ENCODE measurements at places on chromosomes 16 and 17.

GRCh38 chr16:27967169-27967568 lies 96.3 kb downstream of the GSG1L start:
- DNase-seq = no peak

- no peak for DNase-seq
These were observed 71.5 kb upstream of the RCVRN start for GRCh38 chr17:9976283-9977179.

DNA sequence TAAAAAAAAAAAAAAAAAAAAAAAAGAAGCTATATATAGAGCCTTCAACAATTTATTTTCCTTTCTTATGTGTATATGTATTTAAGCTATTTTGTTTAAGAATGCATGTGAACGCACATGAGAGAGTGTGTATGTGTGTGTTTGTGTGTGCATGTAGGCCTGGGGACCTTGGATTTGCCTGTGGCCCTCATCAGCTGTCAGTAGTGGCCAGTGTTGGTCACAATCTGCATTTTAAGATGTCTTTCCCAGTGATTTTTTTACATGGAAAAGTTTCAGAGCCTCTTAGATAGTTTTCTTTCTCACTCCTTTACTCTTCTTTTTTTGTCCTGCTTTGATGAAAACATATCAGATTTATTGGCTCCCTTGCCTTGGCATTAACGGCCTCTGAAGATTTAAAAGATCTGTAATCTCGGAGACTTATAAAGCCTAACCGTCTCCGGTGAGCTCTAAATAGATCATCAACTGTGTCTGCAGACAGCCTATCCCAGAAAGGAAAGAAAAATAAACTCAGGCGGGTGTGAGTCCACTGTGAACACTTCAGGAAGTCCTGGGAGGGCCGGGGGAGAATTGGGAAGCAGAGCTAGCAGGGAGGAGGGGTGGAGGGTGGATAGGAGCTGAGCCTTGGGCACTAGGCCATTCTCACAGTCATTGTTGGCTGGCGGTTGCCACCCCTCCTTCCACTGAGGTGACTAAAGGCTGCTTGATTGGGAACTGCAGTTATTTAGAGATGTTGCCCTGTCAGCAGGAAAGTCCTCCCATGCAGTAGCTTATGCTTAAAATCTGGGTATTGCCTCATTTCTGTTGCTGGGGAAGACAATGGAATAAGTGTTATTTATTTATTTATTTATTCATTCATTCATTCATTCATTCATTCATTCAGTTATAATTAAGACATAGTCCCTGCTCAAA lies 86.8 kb downstream of the WWP2 start:
- DNase-seq = no peak

DNA sequence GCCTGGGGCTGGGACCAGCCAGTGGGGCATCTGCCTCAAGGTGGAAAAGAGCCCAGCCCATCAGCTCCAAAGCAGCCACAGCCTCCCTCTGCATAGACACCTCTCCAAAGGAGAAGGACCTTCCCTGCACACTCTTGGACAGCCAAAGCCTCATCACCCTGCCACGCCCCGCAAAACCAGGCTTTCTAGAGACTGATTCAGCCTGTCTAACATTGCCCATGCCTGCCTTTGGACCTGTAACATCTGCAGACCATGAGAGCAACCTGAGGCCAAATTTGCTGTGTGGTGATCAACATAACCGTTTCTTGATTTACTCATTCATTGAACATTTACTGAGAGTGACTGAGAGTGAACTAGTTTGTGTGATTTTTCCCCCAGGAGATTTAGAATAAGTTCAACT lies 219.7 kb upstream of the HSBP1 start:
- no peak for DNase-seq

GRCh38 chr17:15121426-15121825 lies 143.7 kb downstream of the PMP22 start:
- DNase-seq = no peak

DNA sequence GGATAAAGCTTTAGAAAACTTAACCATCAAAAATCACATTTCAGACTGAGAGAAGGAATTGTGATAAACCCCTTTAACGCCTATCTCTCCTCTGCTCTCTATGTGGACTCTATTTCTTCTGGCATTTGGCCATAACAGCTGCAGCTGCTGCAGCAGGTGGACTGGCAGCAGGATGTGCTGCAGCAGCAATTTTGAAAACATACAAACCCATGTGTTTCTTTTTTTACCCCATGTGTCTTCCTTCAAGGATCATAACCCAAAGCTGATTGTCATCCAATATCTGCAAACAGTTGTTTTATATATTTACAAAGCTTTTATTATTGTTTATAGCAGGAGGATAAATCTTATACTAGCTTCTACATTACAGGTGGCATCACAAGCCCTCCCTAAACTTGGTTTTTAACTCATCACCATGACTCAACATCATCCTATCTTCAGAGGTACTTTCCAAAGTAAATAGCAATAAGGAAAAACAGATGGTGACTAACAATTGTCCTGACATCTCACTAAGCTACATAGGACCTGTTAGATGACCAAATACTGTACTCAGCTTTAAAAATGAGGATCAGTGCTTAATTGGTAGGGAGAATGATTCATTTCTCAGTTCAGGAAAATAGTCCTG lies 14.5 kb upstream of the KRTAP9-2 start:
- no peak for DNase-seq

DNA sequence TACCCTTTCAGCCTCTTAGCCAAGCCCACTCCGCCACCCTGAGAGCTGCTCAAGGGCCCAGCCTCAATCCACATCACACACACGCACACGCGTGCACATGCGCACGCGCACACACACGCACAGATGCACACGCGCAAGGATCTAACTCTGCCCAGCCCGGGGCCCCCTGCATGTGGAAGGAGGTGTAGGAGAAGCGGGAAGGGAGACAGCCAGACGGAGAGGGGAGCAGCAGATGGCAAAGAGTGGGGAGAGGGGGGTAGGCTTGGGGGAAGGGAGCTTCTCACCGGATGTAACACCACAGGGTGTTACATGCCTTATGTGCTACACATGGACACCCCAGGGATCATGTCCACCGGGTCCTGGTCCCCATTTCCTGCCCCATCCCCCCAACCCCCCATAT lies 15.3 kb downstream of the DLG4 start:
- DNase-seq = no peak

- DNase-seq = no peak
These were observed 84.4 kb upstream of the GSE1 start for GRCh38 chr16:85528528-85529387.

- no peak for DNase-seq
These were observed 122.2 kb downstream of the IRX5 start for GRCh38 chr16:55052741-55053415.

- DNase-seq = no peak
These were observed 19.5 kb downstream of the CBX4 start for GRCh38 chr17:79819534-79820276.

DNA sequence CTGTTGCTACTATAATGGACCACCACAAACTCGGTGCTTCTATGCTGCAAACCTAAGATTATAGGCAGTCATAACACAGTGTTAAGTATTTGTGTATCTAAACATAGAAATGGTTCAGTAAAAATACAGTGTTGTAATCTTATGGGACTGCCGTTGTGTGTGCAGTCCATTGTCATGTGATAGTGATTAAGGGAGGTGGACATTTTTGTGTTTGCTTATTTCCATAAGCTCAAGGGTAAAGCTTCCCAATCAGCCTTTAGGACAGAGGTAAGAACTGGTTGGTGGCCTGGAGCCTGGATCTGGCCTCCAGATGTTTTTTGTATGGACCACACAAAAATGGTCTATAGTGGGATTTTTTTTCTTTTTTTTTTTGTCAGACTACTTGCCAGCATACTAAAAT lies 29.9 kb downstream of the WWOX start:
- no peak for DNase-seq

- DNase-seq = no peak
These were observed 27.1 kb downstream of the SCPEP1 start for GRCh38 chr17:57004944-57005579.

DNA sequence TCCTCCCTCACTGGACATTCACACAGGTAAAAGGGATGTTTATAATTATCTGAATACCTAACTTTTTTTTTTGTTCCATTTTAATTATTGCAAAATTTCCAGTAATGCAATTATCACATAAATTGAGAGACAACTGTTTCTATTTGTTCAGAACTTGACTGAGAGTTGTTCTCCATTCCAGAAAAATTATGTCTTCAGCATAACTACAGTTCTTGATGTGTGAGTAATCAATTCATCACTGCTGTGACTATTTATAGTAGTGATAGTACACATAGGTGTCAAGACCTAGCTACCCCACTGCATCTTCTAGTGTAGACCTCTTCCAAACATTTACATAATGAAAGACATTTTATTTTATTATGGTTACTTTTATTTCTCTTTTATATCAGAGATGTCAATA lies 5.8 kb upstream of the TNRC6A start:
- no peak for DNase-seq

DNA sequence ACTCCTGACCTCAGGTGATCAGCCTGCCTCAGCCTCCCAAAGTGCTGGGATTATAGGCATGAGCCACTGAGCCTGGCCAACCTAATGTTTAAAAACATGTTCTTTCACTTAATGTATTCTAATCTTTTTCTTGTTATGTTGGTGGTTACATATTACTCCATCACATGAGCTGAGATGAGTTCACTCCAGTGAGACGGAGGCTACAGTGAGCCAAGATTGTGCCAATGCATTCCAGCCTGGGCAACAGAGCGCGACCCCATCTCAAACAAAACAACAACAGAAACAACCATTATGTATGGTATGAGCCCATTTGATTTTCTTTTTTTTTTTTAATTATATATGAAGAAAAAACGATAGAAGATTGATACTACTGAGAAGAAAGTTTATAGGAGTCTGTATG lies 39.6 kb downstream of the SLC39A11 start:
- no peak for DNase-seq

DNA sequence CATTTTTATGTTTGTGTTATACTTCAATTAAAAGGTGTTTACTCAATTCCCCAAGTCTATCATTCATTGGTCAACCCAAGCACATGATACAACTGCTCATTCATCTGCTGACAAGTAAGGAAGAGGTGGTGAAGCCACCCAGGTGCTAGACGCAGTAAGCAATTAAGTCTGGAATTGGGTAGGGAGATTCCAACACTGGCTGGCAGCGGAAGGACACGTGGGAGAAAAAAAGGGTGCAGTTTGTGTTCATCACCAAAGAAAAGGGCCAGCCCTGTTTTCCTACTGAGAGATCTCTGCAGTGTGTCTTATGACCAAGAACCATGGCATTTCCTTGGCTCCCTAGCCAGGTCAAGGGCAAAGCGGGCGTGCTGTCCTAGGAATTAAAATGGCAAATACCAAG lies 11.8 kb upstream of the ZNF23 start:
- DNase-seq = no peak

- DNase-seq = no peak
These were observed 214.9 kb upstream of the MON1B start for GRCh38 chr16:76976101-76976500.

DNA sequence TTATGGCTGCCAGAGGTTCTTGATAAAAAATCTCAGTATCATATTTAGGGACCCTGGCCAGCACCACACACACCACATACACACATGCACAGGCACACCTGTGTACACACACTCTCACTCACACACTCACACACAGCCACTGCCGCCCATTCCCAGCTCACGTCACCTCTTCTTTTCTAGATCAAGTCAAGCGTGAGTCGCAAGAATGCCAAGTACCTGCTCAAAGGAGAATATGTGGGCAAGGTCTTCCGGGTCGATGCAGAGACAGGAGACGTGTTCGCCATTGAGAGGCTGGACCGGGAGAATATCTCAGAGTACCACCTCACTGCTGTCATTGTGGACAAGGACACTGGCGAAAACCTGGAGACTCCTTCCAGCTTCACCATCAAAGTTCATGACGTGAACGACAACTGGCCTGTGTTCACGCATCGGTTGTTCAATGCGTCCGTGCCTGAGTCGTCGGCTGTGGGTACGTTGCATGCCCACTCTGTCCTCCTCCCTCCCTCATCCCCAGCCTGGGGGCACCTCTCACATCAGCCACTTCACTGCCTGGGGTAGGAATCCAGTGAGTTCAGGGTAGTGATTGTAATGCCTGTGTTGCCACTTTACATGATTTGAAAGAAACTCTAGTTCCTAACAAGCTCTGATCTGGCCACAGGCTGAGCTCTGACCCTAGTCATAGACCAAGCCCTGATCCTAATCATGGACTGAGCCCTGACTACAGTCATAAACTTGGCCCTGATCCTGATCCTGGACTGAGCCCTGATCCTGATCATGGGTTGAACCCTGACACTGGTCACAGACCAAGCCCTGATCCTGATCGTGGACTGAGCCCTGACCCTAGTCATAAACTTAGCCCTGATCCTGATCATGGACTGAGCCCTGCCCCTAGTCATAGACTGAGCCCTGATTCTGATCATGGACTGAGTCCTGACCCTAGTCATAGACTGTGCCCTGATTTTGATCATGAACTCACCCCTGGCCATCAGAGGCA lies 20.4 kb downstream of the CDH5 start:
- no peak for DNase-seq

GRCh38 chr17:43994272-43995149 lies 9.9 kb upstream of the NAGS start:
- DNase-seq = peak; percentile 51

DNA sequence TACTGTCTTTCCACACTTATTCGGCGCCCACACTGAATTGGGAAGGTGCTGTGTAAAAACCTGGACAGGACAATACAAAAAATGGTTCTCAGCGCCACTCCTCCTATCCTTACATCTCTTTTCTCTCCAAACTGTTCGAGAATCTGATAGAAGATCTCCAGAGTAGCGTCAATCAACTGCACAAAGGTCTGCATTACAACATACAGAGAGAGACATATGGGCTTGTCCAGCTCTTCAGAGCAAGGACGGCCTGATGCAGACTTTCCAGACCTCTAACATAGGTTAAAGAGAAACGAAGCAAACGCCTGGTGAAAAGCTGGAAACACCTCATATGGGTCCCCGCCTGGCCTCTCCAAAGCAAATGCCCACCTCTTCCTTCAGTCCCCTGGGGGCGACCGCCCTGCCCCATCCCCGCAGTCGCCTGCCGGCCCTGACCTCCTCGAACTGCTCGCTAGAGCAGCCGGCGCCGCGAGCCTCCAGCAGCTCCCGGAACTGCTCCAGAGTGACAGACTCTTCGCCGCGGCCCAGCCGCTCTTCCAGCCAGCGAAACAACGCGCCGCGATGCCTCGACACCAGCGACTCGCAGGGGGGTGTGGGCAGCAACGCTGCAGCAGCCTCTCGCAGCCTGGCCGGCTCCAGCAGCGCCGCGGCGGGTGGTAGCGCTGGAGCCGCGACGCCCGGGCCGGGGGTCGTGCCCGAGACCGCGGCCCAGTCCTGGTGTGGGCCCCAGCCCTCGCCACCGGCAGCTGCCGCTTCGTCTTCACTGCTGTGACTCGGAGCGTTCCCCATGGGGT lies 526 bp downstream of the ZZEF1 start:
- peak; percentile 8 for DNase-seq

DNA sequence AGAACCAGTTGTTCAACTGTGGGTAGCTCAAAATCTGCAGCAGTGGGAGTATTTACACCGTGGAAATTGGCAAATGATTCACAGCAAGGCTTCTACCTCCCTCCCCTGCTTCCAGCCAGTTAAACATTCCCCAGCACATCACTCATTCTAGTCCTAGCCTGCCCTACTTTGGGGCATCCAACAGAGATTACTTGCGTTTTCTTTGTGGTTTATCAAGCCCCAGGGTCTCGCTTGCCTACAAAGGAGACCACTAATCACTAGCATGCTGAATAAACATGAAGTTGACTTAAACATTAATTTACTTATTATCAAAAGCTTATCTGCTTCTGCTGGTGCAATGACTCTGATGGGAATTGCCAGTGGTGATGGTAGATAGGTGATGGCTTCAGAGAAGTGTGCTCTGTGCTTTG lies 94.5 kb downstream of the MARF1 start:
- DNase-seq = no peak
